ENCODE measurements at places on chromosomes 2 and 18. TPM values are rescaled to one million over a fixed set of nuclear protein-coding genes. Genes with fewer than 3 reads are reported as not detected.

Gene PLCD4
- not detected for polyA plus RNA-seq

Gene TRIM43
- not detected for polyA plus RNA-seq

Gene DNAJC5G
- polyA plus RNA-seq, result not detected

Gene GPR155
- polyA plus RNA-seq, result 6.5 TPM

Gene NEU2
- not detected for polyA plus RNA-seq

Gene FER1L5
- not detected for polyA plus RNA-seq

Gene SLC4A3
- polyA plus RNA-seq, result not detected

Gene SLC9A4
- not detected for polyA plus RNA-seq

Gene UGT1A6
- not detected for polyA plus RNA-seq

Gene GNLY
- polyA plus RNA-seq, result 10.7 TPM

Gene ARHGEF33
- not detected for polyA plus RNA-seq

Gene RNU2-63P
- 94.7 TPM for polyA plus RNA-seq

Gene MEX3C
- polyA plus RNA-seq, result 6.6 TPM

Gene CIDEA
- not detected for polyA plus RNA-seq

Gene RGPD4
- not detected for polyA plus RNA-seq

Gene SPR
- polyA plus RNA-seq, result not detected

Gene FLACC1
- 2.6 TPM for polyA plus RNA-seq

Gene EML4
- 77.6 TPM for polyA plus RNA-seq

Gene MARCHF4
- polyA plus RNA-seq, result not detected

Gene HOXD10
- not detected for polyA plus RNA-seq

Gene NEU4
- polyA plus RNA-seq, result not detected

Gene MAP3K19
- polyA plus RNA-seq, result not detected

Gene TMEM37
- polyA plus RNA-seq, result not detected

Gene CFC1
- not detected for polyA plus RNA-seq

Gene NCKAP5
- not detected for polyA plus RNA-seq

Gene ABCB11
- polyA plus RNA-seq, result not detected

Gene KLHL30
- polyA plus RNA-seq, result not detected

Gene RTP5
- polyA plus RNA-seq, result not detected

Gene ELP2
- polyA plus RNA-seq, result 92.1 TPM

Gene IL18R1
- polyA plus RNA-seq, result 0.15 TPM

Gene TTN
- polyA plus RNA-seq, result 0.51 TPM

Gene ST6GAL2
- not detected for polyA plus RNA-seq

Gene ZC3H6
- 7.6 TPM for polyA plus RNA-seq

Gene ADCYAP1
- not detected for polyA plus RNA-seq

Gene MSGN1
- polyA plus RNA-seq, result not detected

Gene SLC25A52
- polyA plus RNA-seq, result not detected

Gene IGFBP2
- polyA plus RNA-seq, result not detected

Gene C2orf80
- not detected for polyA plus RNA-seq

Gene CAVIN2
- polyA plus RNA-seq, result 2.8 TPM

Gene SNTG2
- polyA plus RNA-seq, result 2.1 TPM

Gene SH3YL1
- polyA plus RNA-seq, result 22.2 TPM

Gene KCNG2
- polyA plus RNA-seq, result not detected

Gene CREG2
- not detected for polyA plus RNA-seq

Gene NTSR2
- not detected for polyA plus RNA-seq

Measured in naive B cell (primary cell).